ENCODE measurements at places on chromosomes 5 and 9.

- no peaks in the 10 kb centered on the region for H3K4me1 ChIP-seq
- H3K36me3 ChIP-seq, result no peaks in the 10 kb centered on the region
- DNase-seq, result no peak
- no peak overlapping the region for H3K4me3 ChIP-seq
- no peaks in the 10 kb centered on the region for H3K27me3 ChIP-seq
These were observed 478.7 kb downstream of the PRR16 start for GRCh38 chr5:120942596-120943350.

- H3K36me3 ChIP-seq, result no peaks in the 10 kb centered on the region
- H3K27me3 ChIP-seq, result no peaks in the 10 kb centered on the region
- no peak overlapping the region for H3K4me3 ChIP-seq
- peaks cover 4% of the 10 kb centered on the region for H3K4me1 ChIP-seq
- H3K27ac ChIP-seq, result no peak overlapping the region
- DNase-seq, result no peak
These were observed 31.1 kb upstream of the CETN3 start for GRCh38 chr5:90440644-90441043.

DNA sequence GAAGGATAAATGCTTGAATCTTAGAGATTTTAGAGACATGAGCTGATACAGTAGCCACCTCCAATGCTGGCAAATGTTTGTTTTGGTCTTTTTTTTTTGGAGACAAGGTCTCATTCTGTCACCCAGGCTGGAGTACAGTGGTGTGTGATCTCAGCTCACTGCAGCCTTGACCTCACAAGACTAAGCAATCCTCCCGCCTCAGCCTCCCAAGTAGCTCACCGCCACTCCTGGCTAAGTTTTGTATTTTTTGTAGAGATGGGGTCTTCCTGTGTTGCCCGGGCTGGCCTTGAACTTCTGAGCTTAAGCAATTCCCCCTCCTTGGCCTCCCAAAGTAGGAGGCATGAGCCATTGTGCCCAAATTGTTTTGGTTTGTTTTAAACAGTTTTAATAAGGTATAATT lies 6.8 kb upstream of the DOLPP1 start:
- H3K36me3 ChIP-seq, result no peaks in the 10 kb centered on the region
- DNase-seq, result no peak
- no peaks in the 10 kb centered on the region for H3K4me1 ChIP-seq
- H3K4me3 ChIP-seq, result no peak overlapping the region
- no peaks in the 10 kb centered on the region for H3K27me3 ChIP-seq

GRCh38 chr9:128781187-128782070 lies 5.6 kb upstream of the TBC1D13 start:
- H3K36me3 ChIP-seq, result no peaks in the 10 kb centered on the region
- H3K27me3 ChIP-seq, result no peaks in the 10 kb centered on the region
- no peak for DNase-seq
- H3K4me3 ChIP-seq, result no peak overlapping the region
